ENCODE measurements at places on chromosomes 6 and 20. TPM values are rescaled to one million over a fixed set of nuclear protein-coding genes. Genes with fewer than 3 reads are reported as not detected.

GNAS-AS1 gene
- total RNA-seq, result 0.85 TPM

SERPINB6 gene
- 110 TPM for total RNA-seq

F13A1 gene
- total RNA-seq, result not detected

PRSS16 gene
- total RNA-seq, result not detected

ANGPT4 gene
- total RNA-seq, result not detected

PPP1R3G gene
- 1.2 TPM for total RNA-seq

TCP11 gene
- total RNA-seq, result not detected

TSBP1 gene
- under 0.01 TPM for total RNA-seq

SRPK1 gene
- total RNA-seq, result 64.8 TPM

TMEM244 gene
- not detected for total RNA-seq

C6orf118 gene
- total RNA-seq, result not detected

All from endothelial cell of coronary artery (primary cell).